ENCODE measurements at places on chromosomes 1 and 21.
A peak's percentile ranks its signal among the peaks of the same experiment; 100 is the strongest.

DNA sequence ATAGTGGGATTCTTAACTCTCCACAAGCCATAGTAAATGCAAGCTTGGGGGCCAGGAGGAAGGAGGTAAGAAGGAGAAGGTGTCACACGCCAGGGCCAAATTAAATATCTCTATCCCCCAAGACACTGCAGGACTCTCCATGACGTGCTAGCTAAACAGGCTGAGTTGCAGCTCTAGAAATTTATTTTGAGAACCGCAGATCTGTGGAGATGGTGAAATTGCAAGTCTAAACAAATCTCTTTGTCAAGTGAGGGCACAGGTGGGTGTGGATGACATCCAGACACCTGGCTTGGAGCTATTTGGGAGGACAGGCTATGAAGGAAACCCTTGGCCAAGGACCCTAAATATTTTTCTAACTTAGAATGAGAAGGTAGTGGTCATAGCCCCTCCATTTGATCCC lies 39.5 kb upstream of the USP1 start:
- DNase-seq: peak; percentile 62

- DNase-seq: no peak
Observed at GRCh38 chr21:34999397-34999941, 49.6 kb downstream of the RUNX1 start.

- DNase-seq: no peak
Observed at GRCh38 chr1:235229868-235230267, 68.8 kb upstream of the RBM34 start.

- no peak for DNase-seq
Observed at GRCh38 chr21:37587203-37587602, 220.6 kb downstream of the DYRK1A start.

- DNase-seq: no peak
Observed at GRCh38 chr1:48251821-48252220, 29.3 kb downstream of the SLC5A9 start.

DNA sequence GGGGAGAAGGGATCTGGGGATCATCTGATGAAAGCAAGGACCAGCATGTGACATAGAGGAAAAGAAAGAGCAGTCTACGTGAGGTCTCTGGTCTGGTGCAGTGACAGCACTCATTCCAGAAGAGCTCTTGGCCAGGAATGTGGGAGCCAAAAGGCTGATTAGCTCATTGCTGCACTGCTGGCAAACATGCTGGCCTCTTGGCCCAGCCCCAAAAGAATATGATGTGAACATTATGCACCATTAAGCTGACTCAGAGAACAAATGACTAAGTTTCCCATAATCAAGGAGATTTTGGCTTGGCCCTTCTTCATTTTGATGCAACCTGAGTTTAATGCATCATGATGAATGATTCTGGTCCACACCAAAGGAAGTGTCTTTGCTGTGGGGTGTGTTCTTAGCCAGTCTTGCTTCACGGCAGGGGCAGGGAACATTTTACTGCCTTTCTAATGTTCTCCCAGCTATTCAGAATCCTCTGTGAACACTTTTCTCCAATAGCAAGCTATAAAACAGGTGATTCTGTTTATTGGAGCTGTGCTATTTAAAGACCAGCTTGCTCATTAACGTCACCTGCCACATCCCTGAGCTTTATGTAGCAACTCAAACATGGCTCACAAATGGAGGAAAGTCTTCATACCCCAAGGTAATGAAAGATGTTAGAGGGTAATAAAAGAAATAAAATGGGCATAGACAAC lies 55.1 kb downstream of the PCBP3 start:
- peak; percentile 61 for DNase-seq

DNA sequence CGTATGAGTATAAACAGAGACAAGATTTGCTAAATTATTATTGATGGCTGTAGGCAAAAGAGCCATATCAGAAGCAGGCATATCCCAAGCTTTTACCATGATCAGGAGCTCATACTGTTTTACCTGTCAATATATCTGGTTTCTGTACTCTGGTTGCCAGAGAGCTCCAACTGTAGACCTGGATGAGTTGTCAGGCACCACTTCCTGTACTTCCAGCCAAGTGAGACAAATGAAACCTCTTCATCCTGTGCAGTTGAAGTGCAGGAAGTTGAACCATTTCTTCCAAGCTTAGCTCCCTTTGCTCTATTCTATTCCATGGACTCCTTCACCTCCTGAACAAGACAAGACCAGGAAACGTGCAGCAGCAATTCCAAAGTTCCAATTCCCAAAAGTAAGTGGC lies 115.6 kb downstream of the ZNF281 start:
- DNase-seq: peak; percentile 38

- peak; percentile 89 for DNase-seq
Observed at GRCh38 chr1:65429806-65430205, 9.3 kb downstream of the LEPR start.

- no peak for DNase-seq
Observed at GRCh38 chr1:154726896-154727753, 119.1 kb upstream of the ADAR start.

- DNase-seq: peak; percentile 69
Observed at GRCh38 chr1:229410692-229411433, 23.0 kb downstream of the ACTA1 start.

DNA sequence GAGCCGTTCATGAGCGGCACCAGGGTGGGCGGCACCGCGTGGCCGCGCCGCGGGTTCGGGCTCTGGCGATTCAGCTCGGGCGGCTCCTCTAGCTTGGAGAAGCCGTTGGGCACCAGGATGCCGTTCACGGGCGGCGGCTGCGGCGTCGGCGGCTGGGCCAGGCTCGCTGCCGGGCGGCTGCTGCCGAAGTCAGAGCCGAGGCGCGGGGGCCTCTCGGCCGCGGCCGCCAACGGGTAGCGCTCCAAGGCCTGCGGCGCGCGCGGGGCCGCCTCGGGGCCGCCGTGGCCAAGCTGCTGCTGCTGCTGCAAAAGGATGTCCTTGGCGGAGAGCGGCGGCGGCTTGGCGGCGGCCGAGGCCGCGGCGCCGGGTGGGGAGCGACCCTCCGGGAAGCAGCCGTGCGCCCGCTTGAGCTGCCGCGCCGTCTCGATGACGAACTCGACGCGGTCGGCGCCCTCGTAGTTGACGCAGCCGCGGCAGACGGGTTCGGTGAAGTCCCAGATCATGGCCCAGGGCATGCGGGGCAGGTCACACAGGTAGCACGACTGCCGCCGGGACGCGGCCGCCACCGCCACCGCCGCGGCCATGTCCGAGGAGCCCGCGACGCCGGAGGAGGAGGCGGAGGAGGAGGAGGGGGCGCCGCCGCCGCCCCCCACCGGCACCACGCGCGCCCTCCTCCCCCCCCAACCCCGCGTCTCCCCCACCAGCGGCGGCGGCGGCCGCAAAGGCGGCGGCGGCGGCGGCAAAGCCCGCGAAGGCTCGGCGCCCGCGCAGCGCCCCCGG lies 877 bp downstream of the IRF2BP2 start:
- DNase-seq: peak; percentile 67

DNA sequence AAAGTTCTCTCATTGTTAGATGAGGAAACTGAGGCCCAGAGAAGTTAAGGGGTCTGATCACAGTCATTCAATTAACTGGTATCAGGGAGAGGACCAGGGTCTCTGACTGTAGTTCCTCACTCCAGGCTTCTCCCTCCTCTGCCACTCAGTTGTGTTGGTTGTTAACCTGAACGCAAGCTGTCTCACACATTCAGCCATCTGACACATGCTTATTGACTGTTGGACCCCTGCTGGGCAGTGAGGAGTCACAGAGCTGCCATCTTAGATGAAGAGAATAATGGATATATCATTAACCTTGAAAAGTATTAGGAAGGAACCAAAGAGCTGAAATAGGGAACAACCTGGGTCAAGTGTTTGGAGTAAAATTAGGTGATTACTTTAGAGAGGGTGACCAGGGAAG lies 194.8 kb downstream of the ZZZ3 start:
- no peak for DNase-seq

GRCh38 chr1:33826311-33826710 lies 37.6 kb upstream of the HMGB4 start:
- no peak for DNase-seq

GRCh38 chr1:242542271-242542670 lies 17.8 kb upstream of the PLD5 start:
- DNase-seq: no peak

GRCh38 chr1:37391211-37392011 lies 83.0 kb upstream of the ZC3H12A start:
- DNase-seq: no peak

- no peak for DNase-seq
Observed at GRCh38 chr21:14617040-14617393, 70.9 kb upstream of the SAMSN1 start.

DNA sequence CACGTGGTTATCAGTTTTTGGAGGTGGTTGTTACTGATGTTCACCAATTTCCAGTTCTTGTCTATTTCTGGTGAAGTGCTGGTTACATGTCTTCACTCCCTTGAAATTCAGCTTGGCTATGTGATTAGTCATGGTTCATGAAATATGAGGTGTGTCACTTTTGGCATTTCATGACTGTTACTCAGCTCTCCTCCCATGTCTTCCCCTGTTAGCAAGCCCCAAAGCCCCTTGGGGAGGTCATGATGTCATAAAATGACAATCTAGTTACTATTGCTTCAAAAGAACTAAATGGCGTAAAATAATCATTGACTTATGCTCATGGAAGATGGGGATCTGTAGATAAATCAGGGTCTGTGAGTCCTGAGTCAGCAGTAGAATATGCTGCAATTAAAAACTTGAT lies 425.1 kb downstream of the SETD4 start:
- peak; percentile 93 for DNase-seq

DNA sequence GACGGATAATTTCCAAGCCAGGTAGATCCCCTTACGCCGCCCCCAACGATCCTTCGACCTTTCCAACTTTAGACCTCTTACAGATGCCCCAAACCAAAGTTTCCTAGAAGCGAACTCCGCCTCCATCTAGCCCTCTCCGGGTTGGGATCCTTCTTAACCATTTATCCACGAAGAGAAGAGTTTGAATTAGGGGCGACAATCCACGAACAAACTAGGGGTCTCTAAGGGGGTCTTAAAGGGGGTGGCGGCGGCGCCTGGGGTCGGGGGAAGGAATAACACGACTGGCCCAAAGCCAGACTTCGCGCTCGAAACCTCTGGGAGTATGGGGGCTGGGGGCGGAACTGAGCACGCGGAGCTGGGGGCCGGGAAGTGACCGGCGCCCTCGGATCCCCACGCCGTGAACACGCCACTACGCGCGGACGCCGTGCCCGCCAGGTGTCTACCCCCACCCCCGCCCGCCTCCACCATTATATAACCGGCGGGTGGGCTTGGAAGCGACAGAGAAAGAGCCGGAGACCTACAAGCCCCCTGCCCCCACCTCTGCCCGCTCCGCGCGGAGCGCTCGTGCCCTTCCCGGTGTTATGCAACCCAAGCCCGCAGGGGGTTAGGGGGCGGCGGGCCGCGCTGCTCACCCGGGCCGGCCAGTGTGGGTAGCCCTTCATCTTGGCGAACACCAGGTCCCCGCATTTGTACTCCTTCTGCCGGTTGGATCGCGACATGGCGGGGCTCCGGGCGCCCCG lies 594 bp downstream of the HDGF start:
- peak; percentile 42 for DNase-seq
